ENCODE measurements at places on chromosomes 6 and 20. TPM values are rescaled to one million over a fixed set of nuclear protein-coding genes. Genes with fewer than 3 reads are reported as not detected.

DNA sequence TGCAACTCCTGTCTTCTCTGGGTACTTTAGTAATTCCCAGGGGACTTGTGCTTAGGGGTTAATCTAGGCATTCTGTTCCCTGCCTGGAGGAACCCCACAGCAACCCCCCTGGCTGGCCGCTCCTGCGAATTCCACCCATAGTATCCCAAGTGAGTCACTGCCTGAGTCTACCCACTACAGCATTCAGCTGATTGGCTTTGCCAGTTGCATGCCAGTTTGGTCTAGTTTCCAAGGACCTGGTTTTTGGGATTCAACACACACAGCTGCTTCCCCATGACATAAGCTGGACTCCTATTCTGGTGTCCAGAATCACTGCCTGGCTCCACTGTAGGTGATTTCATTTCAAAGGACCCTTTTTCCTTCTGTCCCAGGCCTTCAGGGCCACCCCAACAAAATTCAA is 40.3 kb downstream of the PLCG1 start:
- peak; percentile 8 for DNase-seq

The TNFRSF21 gene
- 48.3 TPM for total RNA-seq

DNA sequence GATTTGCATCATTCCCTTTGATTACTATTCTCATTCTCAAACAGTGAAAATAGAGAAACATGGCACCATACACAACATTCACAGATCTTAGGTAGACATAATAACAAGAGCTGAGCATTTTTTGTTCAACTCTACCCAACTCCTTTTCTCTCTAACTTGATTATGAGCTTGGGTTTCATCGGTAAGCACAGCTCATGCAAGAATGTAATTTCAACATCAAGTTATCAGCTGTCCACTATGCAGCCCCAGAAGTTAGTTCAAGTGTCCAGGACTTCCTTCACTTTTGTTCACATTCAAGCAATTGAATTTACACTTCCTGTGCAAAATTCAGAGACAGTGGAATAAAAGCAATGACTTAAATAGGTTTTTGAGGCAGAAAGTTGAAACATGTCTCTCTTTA is 297.7 kb upstream of the SASH1 start:
- DNase-seq, result no peak

DNA sequence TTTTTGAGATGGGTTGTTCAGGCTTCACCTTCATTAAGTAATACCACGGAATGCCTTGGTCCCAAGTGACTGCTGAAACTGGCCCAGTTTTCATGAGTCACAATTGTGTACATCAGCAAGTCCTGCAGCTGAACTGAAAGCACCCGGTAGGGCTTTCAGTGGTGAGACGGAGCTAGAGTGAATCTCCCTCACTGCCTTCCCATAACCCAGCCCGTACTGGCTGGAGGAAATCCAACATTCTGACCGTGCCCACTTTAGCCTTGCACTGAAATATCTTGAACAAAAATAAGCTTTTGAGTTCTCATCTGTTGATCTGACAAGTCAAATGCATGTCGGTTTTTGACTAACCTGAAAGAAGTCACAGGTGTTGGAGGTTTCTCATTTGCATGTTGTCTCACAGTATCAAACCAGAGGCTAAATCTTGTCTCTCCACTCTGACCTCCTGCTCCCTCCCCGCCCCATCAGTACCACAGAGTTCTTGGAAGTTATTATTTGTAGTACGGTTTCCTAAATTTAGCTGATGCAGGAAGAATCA is 35.9 kb downstream of the DUSP22 start:
- no peak for DNase-seq

DNA sequence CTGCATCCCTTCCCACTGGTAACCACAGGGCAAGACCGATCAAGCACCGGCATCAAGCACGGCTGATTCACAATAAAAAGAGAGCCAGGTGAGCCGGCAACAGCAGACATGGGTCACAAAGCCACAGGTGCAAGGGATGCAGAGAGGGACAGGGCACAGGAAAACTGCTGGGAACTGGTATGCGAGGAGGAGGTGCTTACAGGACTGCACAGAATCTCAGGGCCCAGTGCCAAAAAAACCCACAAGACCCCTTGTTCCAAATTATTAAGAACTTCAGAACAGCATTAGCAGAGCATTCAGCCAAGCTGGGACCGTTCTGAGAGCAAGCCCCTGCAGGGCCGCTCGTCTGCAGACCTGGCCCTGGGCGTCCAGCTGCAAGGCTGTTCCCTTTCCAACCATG is 35.4 kb downstream of the BFSP1 start:
- DNase-seq, result no peak

GRCh38 chr20:1474817-1475603 is 8.4 kb upstream of the NSFL1C start:
- DNase-seq, result no peak

The BCL2L1 gene
- total RNA-seq, result 226 TPM

The CRNKL1 gene
- 20.4 TPM for total RNA-seq

DNA sequence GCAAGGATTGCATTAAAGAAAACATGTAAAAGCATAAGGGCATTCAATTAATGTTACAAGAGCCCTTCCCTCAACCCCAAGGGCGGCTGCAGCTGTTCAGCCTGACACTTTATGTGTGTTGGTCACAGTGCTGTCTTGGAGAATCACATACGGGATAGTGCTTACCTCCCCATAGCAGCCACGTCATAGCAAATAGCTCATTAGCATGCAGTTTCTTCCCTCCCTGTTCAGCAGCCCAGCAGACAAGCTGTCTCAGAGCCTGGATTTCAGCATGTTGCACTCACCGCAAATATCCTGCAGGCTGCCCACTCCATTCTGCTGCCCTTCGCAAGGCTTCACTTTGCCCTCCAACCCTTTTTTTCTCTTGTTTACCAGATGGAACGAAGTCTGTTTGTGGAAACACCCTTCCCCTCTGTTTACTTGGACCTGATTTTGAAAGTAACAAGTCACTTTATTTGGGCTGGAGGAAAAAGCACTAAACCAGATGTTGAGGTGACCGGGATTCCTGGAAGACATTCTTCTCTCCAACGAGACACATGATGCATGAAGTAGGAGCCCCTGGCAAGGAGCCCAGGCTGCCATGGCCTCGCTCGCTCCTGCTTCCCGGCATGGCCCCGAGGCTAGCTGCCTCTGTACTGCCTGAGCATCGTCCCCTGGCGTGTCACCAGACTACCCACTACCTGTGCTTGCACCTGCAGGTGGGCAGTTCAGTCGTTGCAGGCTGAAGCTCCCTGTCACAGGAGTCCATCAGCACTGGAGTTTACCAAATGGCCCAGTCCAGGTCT is 151.6 kb upstream of the GMDS start:
- DNase-seq, result no peak

DNA sequence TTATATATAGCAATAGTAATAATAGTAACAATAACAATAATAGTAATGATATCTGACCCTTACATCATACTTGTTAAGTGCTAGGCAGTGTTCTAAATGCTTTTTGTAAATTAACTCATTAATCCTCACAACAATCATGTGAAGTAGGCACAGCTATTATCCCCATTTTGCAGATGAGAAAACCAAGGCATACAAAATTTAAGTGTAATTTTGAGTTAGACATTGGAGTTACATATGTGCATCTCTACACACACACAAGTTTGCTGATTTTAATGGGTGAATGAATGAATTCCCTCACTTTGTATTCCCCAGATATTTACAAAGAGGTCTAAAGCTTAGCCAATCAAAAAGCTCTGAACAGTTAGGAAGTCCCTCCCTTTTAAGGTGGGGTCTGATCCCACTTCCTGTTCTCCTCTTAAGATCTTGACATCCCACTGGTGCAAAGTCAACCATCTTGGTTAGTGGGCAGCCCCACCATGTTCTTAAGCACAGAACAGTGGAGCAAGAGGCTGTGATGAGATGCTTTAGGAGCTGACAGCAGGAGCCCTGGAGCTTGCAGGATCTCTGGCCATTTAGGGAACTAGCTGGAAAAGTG is 85.3 kb upstream of the FOXP4 start:
- DNase-seq, result peak; percentile 22

GRCh38 chr6:14455876-14456648 is 338.5 kb downstream of the CD83 start:
- DNase-seq, result no peak

GRCh38 chr6:136771306-136771705 is 21.0 kb downstream of the MAP3K5 start:
- DNase-seq, result no peak

DNA sequence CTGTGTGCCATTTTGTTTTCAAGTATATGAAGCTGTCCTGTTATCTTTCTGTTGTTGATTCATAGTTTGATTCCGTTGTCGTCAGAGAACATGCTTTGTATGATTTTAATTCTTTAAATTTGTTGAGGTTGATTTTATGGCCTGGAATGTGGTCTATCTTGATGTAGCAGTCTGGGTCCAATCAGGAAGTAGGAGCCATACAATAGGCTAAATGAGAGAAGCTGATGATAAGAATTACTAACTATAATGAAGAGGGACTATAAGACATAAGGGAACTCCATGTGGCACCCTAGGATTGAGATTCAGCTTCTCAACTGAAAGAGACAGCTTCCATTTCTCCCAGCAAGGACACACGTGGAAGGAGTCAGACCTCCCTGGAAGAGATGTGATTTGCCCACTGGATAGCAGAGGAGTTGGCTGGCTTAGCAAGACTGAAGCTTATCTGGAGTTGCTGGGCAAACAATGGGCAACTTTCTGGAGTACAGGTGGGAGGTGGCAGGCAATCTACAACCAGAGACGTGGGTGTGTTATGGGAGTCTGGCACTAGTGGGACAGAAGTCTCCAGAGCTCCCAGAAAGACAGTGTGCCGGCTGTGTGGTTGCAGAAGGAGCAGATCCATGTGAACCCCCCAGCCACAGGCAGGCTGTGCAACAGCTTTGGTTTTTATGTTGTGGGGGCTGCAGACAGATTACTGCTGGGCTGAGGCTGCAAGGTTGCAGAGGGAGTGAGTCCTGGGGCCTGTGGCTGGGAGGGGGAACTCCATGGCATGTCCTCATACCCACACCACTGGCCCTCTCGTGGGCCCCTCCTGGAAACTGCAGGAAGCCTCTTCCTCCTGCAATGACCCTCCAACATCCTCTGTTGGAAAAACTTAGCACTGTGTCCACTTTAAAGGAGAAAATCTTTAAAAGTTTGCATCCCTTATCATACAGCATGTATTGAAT is 7.1 kb downstream of the ZNF831 start:
- no peak for DNase-seq

DNA sequence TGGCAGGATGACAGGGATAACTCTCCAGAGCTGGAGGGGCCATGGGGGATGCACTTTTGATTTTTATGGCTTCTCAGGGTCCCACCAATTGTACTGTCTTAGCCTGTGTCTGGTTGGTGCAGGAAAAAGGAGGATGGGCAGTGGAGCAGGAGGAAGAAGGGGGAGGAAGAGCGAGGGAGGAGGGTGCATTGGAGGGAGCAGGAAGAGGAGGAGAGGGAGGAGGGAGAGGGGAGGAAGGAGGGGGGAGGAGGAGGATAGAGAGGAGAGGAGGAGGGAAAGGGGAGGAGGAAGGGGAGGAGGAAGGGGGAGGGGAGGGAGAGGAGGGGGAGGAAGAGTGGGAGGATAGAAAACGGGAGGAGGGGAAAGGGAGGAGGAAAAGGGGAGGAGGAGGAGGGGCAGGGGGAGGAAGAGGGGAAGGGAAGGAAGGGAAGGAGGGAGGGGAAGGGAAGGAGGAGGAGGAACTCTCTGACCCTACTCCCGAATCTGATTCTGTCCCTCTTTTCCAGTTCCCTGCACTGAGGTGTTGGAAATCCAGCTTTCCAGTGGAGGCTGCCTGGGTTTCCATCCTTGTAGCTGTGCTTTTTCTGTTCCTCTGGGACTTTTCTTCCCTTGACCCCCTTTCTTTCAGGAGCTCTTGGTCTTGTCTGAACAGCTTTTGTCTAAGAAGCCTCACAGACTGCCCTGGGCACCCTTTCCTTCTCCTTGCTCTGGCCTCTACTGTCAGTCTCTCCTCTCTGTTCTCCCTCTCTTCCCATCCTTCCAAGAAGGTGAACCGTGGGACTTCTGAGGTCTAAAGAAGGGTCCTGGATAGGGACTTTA is 149.4 kb downstream of the DHX35 start:
- no peak for DNase-seq

- no peak for DNase-seq
These were observed 18.2 kb downstream of the WRNIP1 start for GRCh38 chr6:2783188-2783963.

- DNase-seq, result no peak
These were observed 53.9 kb upstream of the PCSK2 start for GRCh38 chr20:17172836-17173516.

DNA sequence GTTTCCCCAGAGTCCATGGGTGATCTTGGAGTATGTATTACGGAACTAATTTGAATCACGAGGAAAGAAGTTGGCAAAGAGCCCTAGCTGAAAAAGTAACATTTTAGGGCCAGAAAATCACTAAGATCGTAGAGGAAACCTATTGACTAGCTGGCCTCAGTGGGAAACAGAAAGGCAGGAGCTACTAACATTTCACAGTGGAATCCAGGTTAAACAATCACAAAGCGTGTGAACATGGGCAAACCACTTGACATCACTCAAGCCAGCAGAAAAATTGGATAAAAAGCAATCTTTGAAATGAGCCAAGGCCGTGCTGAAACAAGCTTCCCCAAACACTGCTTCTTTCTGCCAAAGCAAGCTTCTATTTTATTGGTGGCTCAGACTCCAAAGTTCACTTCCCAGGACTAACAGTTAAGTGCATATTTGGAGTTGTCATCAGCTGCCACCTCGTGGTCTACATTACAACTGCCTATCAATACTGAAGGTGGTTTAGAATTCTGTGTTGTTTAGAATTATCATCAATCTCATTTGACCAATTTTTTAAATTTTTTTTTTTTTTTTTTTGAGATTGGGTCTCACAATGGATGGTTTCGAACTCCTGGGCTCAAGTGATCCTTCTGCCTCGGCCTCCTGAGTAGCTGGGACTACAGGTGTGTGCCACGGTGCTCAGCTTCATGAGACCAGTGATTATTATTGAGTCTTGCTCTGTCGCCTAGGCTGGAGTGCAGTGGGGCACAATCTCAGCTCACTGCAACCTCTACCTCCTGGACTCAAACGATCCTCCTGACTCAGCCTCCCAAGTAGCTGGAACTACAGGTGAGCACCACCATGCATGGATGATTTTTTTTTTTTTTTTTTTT is 10.6 kb downstream of the RPS10 start:
- peak; percentile 38 for DNase-seq

DNA sequence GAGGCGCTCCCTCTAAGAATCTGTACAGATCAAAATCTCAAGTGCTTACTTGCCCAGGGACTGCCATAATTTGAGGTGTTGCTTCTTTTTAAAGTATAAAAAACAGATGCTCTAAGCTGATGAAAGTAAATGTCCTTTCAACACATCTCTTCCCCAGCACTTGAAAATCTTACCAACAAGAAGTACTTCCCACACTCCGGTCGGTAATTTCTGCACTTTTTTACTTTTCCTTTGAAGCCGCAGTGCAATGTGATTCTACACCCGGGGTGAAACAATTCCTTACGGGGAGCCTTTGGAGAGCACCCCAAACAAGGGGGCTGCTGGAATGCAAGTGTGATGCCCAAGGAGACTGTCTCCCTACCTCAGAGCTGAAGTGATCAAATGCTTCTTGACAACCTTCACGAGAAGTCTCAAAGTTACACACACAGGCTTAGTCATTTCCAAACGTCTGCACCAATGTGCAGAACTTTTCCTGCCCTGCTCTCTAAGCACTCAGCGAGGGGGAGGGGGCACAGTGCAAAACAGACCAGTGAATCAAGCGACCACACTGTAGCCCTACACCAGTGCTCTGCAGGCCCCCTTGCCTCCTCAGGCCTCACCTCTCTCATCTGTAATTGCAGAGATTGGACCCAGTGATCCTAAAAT is 56.7 kb downstream of the ATXN1 start:
- no peak for DNase-seq

The CALHM5 gene
- total RNA-seq, result 0.05 TPM

GRCh38 chr6:34145161-34146020 is 496 bp downstream of the GRM4 start:
- no peak for DNase-seq

GRCh38 chr20:33169176-33169794 is 1.3 kb downstream of the BPIFA2 start:
- DNase-seq, result no peak
